Adipocyte (in vitro differentiated cells): ENCODE measurements at places on chromosomes 7 and 10.

DNA sequence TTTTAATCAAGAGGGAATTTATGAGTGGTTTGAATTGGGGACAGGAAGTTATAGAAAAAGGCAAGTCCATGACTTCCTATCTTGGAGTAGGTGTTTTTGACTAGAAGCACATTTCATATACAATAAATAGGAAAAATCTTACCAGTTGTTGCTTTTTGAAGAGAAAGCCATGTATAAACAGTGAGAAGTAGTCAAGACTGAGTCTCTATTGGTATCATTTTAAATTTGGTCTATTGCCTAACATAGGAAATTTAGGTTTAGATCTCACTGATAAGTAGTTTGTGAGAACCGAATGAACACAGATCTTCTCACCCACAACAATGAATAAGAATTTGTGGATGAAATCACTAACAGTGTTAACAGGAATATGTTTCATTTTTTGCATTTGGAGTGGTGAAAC lies 387.2 kb downstream of the BBS9 start:
- DNase-seq: no peak

- no peak for DNase-seq
These were observed 371.9 kb downstream of the BMPER start for GRCh38 chr7:34277016-34277802.

GRCh38 chr10:58278274-58278961 lies 9.5 kb downstream of the CISD1 start:
- no peak for DNase-seq

GRCh38 chr10:97921581-97922021 lies 72.0 kb downstream of the GOLGA7B start:
- no peak for DNase-seq

DNA sequence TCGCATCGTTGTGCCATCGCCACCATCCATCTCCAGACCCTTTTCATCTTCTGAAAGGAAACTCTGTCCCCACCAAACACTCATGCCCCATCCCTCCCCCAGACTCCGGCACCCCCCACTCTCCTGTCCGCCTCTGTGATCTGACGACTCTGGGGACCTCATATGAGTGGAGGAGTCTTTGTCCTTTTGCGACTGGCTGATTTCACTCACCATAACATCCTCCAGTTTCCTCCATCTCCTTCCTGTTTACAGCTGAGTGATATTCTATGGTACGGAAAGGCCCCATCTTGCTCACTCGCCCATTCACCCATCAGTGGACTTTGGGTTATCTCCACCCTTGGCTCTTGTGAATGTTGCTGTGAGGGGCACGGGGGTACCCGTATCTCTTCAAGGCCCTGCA lies 11.8 kb upstream of the INSIG1 start:
- DNase-seq: no peak
